ENCODE measurements at places on chromosomes 1 and 21. TPM values are rescaled to one million over a fixed set of nuclear protein-coding genes. Genes with fewer than 3 reads are reported as not detected.

KRTAP19-2 gene
- polyA plus RNA-seq: not detected

LCE1C gene
- not detected for polyA plus RNA-seq

REN gene
- polyA plus RNA-seq: not detected

LEFTY2 gene
- 4.8 TPM for polyA plus RNA-seq

C1orf116 gene
- polyA plus RNA-seq: 5.6 TPM

ABCA4 gene
- polyA plus RNA-seq: 0.67 TPM

HEYL gene
- 11.3 TPM for polyA plus RNA-seq

NPHS2 gene
- polyA plus RNA-seq: not detected

DIO1 gene
- polyA plus RNA-seq: not detected

BCL2L15 gene
- polyA plus RNA-seq: 1.2 TPM

UBL4B gene
- polyA plus RNA-seq: 0.07 TPM

RGL1 gene
- polyA plus RNA-seq: 3.2 TPM

SLC2A5 gene
- polyA plus RNA-seq: 4.0 TPM

C1QC gene
- 138 TPM for polyA plus RNA-seq

RBP7 gene
- 139 TPM for polyA plus RNA-seq

TEDDM1 gene
- polyA plus RNA-seq: not detected

IBA57 gene
- polyA plus RNA-seq: 5.2 TPM

HLX gene
- 38.4 TPM for polyA plus RNA-seq

MAN1C1 gene
- polyA plus RNA-seq: 18.2 TPM

S100A7 gene
- polyA plus RNA-seq: not detected

AMY2B gene
- polyA plus RNA-seq: 28.5 TPM

SH2D1B gene
- 0.09 TPM for polyA plus RNA-seq

EPHA8 gene
- 0.37 TPM for polyA plus RNA-seq

CIART gene
- polyA plus RNA-seq: 1.8 TPM

ZBTB7B gene
- 55.4 TPM for polyA plus RNA-seq

MCOLN2 gene
- polyA plus RNA-seq: not detected

FALEC gene
- not detected for polyA plus RNA-seq

OSCP1 gene
- polyA plus RNA-seq: 10.3 TPM
